ENCODE measurements at places on chromosomes 3 and 15.

- no peak for DNase-seq
Observed at GRCh38 chr3:61532739-61533500, 28.5 kb upstream of the PTPRG start.

GRCh38 chr15:77837649-77838025 is 204.9 kb upstream of the LINGO1 start:
- DNase-seq = no peak

GRCh38 chr3:195554458-195554857 is 11.3 kb upstream of the PPP1R2 start:
- no peak for DNase-seq

DNA sequence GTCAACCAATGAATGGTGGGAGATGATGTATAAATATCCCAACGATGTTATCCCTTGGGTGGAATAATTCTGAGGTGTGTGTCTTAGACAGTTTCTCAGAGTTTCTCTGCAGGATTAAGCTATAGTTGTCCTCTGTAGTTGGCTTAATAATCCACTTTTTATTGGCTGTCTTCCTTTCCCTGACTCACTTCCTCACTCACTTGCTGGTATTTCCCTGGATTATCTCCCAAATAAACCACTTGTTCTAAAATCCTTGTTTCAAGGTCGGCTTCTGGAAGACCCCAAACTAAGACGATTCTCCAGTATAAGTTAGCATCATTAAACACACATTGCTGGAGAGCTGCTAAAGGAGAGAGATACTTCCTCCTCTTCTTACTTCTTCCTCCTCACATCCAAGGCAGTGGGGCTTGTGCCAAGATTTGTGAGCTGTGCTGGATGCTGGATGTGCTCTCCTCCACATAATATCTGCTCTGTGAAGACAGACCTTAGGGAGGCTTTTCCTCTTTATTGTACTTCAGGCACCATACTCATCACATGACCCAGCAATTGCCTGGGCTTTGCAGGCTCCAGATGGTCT is 22.5 kb upstream of the ROPN1 start:
- DNase-seq = no peak

- no peak for DNase-seq
Observed at GRCh38 chr3:47079432-47079831, 84.5 kb downstream of the SETD2 start.

DNA sequence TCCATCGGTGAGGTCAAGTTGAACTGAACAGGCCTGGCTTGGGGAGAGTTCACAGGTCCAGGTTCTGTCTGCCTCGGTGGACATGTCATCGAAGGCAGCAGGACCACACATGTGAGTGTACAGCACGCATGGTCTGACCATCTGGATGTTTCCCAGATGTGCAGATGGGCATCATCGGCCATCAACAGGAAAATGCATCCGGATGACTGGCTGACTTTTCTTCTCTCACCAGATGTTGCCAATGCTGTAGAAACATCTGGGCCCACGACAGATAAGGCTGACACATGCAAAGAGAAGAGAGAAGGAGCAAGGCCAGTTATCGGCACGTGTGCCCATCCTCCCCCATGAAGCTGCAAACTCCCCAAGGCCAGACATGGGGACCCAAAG is 45.1 kb downstream of the NOX5 start:
- no peak for DNase-seq

GRCh38 chr15:85708402-85708941 is 86.3 kb downstream of the KLHL25 start:
- no peak for DNase-seq

DNA sequence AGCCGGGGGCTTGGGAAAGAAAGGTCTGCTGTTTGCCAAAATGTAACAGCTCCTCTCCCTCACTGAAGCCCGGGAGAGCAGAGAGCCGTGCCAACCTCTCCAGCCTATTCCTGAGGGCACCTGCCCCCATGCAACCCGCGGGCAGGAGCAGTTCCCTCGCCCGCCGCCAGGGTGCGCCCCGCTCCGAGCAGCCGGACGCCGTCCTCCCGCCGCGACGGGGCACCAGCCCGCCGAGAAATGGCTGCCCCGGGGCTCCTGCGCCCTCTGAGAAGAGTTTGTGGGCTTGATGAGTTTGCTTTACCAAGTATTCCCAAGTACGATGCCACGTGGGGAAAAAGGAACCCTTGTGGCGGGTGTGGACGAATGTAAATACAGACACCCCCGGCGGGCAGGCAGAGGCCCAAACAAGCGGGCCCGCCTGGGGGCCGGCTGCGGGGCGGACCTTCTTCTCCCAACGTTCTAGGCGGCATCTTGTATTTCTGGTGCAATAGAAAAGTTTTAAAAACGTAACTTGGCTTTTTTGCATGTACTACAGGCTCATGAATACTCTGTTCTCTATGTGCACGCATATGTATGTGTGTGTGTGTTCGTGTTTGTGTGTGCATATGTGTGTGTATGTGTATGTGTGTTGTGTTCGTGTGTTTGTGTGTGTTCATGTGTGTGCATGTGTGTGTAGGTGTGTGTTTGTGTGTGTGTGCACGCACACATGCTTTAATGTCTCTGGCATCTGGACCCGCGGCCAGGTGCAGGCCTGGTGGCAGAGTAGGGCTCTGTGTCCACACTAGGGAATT is 162.9 kb downstream of the CHSY1 start:
- DNase-seq = peak; percentile 62

Data from stimulated activated CD8-positive, alpha-beta memory T cell treated with anti-CD3 and anti-CD28 coated beads, Interleukin-4, amount 100 ng/mL, for 1 hour (primary cell).